ENCODE measurements at places on chromosomes 3 and 15.

GRCh38 chr15:34799149-34800101 lies 4.1 kb upstream of the ACTC1 start:
- no peak for DNase-seq

GRCh38 chr3:133457025-133457424 lies 57.2 kb downstream of the BFSP2 start:
- no peak for DNase-seq

DNA sequence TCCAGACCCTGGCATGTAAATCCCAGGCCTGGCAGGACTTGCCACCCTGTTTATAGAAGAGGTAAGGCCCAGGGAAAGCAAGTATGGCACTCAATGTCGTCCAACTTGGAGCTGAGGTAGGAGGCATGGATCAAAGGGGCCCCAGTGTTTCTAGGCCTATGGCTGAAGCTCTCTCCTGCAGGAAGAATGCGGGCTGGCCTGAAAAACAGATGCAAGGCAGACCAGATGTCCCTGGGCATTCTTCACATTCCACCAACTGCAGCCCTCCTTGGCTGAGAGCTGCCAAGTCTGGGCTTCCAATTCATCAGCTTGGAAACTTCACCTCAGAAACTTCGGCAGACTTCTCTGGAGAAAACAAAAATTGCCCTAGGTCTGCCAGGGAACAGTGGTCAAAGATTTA lies 22.2 kb downstream of the MESD start:
- no peak for DNase-seq

DNA sequence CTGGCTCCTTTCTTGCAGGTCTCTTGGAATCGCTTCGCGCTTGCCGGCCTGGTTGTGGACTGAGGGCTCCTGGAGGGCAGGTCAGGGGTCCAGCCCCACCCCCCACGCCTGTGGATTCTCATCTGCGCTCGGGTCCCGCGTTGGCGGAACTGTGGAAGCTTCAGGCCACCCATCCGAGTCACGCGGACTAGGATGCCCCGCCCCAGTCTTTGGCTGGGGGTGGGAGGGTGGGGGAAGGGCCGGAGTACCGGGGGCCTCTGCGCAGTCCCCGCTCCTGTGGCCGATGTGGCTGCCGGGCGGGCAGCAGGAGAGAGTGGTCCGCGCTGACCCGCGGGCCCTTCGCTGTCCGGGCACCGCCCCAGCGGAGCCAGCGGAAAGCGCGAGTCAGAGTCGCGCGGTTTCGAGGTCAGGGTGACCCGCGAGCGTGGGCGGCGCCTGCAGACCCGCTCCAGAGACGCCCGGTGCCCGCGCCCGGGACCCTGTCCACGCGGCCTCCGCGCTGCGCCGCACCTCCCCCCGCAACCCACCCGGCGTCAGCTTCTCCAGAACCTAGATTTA lies 114.2 kb downstream of the KLF13 start:
- peak; percentile 91 for DNase-seq

GRCh38 chr3:13277860-13278531 lies 142.1 kb downstream of the NUP210 start:
- peak; percentile 46 for DNase-seq

- no peak for DNase-seq
These were observed 55.7 kb downstream of the KCNAB1 start for GRCh38 chr3:156176048-156176447.

DNA sequence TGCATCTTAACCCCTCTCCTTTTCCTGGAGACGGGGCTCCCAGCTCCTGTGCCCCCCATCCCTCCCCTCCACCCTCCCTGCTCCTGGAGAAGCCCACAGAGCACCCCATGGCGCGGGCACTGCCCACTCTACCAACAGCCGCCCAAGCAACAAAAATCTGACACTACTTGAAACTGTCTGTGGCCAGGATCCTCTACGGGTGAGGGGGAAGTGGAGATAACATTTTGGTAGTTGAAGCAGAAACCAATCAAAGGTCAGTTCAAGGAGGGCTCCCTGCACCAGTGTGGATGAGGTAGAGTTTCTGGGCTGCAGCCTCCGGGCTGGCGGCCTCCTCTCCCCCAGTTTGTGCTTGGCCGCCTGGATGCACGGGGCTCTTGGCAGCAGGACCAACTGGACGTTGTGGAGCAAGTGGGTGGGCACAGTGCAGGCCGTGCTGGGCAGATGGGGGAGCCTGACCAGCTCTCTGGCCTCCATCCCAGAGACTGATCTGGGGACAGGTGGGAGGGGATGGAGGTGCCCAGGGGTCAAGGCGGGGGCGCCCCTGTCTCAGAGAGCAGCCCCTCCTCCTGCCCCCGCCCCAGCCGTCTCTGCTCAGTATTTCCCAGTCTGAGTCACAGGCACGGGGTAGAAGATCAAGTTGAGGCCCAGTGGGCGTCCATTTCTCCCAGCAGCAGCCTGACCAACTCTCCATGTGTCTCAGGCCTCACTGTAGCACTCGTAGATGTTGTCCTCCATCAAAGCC lies 12.8 kb downstream of the H1-8 start:
- peak; percentile 48 for DNase-seq

DNA sequence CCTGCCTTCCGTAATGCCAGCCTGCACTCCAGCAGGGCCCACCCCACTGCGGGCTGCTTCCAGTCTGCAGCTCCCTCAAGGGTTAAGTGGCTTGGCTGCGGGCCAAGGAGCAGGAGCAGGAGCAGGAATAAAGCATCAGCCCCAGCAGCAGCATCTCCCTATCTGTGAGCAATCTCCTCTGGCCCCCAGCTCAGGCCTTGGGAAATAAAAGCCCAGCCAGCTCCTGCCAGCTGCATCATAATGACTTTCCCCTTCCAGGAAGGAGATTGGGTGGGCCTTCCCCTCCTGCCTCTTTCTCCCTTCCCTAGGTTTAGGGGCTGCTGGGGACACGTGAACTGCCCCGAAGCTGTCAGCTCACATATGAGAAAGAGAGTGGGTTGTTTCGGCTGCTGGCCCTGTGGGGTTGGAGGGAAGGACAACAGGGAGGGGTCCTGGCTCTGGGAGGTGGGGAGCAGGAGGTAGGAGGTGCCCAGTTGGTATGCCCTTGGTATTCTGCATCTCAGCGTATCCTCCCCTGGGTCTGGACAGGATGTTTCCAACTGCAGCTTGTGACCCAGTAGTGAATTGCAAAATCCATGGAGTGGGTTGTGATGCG lies 34.6 kb upstream of the FGD5 start:
- DNase-seq: no peak

- no peak for DNase-seq
These were observed 92.8 kb downstream of the ZNF280D start for GRCh38 chr15:56640549-56640948.

DNA sequence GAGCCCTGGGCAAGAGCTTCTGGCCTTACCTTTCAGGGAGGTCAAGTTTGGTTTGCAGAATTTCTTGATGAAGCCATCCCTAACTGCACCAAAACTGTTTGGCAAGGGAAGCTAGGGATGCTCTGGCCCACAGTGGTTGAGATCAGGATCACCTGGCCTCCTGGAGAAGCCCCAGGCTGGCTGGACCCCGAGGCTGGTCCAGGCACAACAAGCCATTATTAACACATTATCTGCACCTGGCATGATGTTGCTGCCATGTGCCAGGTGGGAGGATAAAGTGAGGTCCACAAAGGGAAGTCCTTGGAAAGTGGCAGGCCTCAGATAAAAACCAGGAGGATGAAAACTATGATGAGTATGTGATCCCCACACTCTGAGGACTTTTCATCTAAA lies 35.9 kb upstream of the DUSP7 start:
- no peak for DNase-seq

GRCh38 chr3:56630966-56631365 lies 52.1 kb downstream of the TASOR start:
- no peak for DNase-seq

DNA sequence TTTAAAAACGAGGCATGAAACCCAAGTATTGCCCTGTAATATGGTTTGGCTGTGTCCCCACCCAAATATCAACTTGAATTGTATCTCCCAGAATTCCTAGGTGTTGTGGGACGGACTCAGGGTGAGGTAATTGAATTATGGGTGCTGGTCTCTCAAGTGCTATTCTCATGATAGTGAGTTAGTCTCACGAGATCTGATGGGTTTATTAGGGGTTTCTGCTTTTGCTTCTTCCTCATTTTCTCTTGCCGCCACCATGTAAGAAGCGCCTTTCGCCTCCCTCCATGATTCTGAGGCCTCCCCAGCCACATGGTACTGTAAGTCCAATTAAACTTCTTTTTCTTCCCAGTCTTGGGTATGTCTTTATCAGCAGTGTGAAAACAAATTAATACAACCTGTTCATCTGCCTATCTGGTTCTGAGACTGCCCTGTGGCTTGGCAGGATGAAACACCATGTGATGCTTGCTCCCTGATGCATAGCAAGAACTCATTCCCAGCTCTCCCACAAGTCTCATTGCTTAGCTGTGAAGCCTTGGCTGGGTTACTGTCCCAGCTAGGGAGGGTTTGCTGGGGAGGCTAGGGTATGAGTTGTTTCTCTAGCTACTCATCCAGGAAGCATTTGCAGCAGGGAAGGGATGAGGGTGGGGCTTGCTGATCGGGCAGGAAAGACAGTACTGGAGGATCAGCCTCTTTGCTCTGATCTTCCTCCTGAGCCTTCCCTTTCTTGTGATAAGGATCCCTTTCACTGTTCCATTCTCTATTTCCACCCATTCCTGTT lies 3.7 kb upstream of the SQOR start:
- peak; percentile 76 for DNase-seq

- DNase-seq: no peak
These were observed 271.9 kb upstream of the TPRG1 start for GRCh38 chr3:188899881-188900280.

DNA sequence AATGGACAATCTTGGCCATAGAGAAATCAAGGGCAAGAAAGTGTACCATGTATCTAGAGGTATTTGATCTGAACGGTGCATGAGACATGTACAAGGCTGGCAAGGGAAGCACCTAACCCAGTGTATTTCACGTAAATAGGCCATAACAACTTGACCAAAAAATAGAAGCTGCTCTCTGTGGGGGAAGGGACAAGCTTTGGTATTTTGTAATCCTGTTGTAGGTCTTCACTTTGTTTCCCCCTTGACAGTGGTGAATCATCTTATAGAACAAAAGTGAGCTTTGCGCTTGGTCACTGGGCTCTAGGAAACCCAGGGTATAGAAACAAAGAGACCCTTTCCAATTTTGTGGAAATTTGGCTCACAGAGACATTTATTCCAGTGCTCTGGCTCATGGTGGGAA lies 21.0 kb downstream of the LARS2 start:
- no peak for DNase-seq

DNA sequence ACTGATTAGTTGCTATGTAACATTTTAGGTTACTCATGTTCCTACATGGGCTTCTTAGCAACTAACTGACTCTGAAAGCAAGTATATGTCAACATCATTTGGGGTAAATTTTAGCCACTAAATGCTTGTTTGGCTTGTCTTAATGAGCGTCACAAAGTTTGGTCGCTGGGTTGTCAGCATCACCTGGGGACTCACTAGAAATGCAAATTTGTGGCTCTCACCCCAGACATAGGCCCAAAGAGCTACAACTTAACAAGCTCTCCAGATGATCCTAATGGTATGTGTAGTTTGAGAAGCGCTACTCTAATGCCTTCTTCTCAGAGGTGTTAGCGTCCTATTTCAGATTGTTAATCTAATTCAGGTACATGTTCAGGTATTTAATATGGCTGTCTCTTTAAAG lies 32.7 kb upstream of the CPOX start:
- no peak for DNase-seq

DNA sequence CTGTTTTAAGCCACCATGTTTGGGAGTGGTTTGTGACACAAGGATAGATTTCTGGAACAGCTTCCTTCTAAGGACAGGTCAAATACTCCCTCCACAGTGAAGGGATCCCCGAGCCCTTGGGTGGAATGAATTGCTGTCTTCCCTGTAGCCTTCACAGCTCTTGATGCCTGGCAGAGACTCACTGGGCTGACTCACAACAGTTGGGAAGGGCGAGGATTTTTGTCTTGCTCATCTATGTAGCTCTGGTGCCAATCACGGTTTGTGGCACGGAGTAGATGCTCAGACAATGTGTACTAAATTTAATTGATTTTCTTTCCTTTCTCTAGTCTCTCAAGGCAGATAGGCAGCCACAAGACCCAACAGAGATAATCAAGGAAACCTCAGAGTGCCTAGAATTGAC lies 27.0 kb downstream of the CRYGS start:
- DNase-seq: no peak

- no peak for DNase-seq
These were observed 74.8 kb downstream of the ABHD5 start for GRCh38 chr3:43765521-43765971.

GRCh38 chr15:68429691-68430470 lies 2.1 kb downstream of the ITGA11 start:
- DNase-seq: no peak

- no peak for DNase-seq
These were observed 1024.4 kb upstream of the CADM2 start for GRCh38 chr3:83934192-83935021.

DNA sequence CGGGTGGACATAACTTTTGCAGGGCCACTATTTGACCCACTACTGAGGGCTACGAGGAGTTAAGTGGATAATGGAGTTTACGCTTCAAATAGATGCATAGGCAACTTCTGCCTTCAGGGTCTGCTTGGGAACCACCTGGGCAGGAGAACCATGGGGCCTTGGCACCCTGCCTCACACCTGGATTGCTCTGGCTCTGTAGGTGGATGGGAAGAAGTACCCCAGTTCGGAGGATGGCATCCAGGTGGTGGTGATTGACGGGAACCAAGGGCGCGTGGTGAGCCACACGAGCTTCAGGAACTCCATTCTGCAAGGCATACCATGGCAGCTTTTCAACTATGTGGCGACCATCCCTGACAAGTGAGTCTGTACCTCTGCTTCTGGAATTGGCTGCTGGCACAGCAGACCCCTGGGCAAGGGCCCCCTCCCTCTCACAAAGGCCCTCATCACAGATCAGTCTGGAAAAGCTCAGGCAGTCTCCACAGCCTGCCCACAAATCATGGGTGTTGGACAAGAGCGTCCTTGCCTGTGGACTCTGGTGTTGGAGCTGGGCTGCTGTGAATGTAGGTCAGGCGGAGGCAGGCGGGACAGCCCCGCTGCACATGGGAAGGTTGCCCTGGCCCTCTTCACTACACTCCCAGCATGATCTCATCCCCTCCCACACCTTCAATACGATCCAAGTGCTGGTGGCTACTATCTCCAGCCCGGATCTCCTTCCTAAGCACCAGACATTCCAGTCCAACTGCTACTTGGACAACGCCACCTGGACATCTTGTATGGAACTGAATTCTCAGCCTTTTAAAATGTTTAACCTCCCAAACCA lies 46.7 kb downstream of the MESD start:
- no peak for DNase-seq

DNA sequence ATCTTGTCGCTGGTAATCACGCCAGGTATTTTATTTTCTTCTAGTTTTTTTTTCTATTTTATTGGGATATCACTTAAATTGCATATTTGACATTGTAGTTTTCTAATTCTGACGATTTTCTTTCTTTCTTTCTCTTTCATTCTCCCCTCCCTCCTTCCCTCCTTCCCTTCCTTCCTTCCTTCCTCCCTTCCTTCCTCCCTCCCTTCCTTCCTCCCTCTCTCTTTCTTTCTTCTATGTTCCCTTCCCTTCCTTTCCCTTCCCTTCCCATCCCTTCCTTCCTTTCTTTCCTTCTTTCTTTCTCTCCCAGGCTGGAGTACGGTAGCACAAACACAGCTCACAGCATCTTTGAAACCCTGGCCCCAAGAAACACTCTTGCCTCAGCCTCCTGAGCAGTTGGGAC lies 100.6 kb upstream of the BCL6 start:
- no peak for DNase-seq

- no peak for DNase-seq
These were observed 153.0 kb upstream of the ARPP21 start for GRCh38 chr3:35486295-35486694.

- DNase-seq: no peak
These were observed 262.9 kb downstream of the CTNNB1 start for GRCh38 chr3:41462103-41462691.

- DNase-seq: peak; percentile 70
These were observed 1.6 kb downstream of the FRMD4B start for GRCh38 chr3:69384326-69384725.

- peak; percentile 26 for DNase-seq
These were observed 44.6 kb upstream of the VILL start for GRCh38 chr3:37945807-37946530.

Measured in suppressor macrophage treated with lipopolysaccharide for 1 hour (primary cell).